ENCODE measurements at places on chromosomes 2 and 18.

DNA sequence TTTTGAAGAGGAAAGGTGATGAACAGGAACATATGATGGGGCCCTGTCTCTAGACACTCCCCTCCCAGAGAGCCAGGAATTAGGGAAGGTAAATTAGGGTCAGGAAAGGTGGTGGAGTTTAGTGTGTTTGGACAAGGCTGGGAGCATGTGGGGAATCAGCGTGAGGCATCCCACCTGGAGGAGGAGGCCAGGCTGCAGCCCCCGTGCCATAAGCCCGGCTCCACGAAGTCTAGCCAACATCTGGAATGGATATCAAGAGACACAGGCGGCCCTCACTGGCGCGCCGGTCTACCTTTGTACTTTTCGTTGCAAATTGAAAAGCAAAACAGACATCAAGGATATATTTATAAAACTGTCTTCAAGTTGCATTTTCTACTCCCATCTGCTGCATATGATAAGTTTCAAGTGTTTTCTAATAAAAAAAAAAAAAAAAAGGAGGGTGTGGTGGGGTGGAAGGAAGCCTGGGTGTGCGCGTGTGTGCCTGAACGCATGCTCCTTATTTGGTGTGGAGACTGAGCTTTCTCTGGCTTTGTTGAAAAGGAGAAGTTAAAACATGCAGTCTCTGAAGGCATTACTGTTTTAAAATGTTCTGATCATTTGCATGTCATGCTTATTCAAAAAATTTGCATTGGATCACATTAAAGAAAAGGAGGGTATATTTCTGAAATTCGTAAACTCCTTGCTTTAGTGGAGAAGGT lies 546.7 kb upstream of the ID2 start:
- DNase-seq, result no peak

- no peak for DNase-seq
Measured at GRCh38 chr18:74290794-74291471, 830 bp downstream of the CYB5A start.

DNA sequence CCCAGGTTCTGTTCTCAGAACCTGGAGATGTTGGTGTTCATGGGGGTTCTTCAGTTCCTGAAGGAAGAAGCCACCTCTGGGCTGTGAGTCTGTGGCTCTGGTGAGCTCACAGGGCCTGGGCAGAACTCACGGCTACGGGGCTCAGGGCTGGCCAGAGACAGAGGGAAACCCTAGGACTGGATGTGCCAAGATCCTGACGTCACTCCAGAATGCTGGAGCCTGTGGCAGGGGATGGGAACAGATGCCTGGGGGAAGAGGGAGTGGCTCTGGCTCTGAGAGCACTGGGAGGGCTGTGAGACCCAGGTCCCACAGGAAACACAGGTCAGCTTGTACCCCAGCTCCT lies at the start of gene OTOF:
Gene OTOF, minus strand, starts transcription at position 214 of the 343 bp plus-strand sequence.
- DNase-seq, result no peak

- DNase-seq, result no peak
Measured at GRCh38 chr2:105645031-105645937, 99.4 kb upstream of the NCK2 start.

- no peak for DNase-seq
Measured at GRCh38 chr2:99617811-99618210, 128.0 kb upstream of the REV1 start.

DNA sequence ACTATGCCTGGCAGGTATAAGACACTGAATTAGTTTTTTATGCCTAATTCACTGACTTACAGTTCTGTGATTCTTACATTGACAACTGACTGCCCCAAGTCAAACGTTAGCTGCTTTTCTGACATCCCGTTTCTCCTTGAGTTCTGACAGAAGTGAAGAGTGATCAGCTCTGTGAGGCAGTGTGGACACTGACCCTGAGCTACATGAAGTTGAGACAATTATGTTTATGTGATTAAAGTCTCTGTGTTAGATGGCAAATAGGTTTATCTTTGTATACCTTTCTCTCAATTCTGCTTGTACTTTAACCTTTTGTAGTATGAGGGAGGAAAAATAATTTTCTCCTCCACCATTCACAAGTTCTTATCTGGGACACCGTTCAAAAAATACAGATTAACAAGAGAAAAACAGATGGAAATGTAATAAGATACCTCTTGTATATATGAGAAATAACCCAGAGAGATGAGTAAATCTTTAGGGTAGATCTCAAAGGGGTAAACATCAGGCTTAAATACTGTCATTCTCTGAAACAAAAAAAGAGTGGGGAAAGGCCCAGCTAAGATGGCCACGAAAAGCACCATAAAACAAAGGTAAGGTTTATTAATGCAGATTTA lies 85.4 kb upstream of the B3GNT2 start:
- no peak for DNase-seq

DNA sequence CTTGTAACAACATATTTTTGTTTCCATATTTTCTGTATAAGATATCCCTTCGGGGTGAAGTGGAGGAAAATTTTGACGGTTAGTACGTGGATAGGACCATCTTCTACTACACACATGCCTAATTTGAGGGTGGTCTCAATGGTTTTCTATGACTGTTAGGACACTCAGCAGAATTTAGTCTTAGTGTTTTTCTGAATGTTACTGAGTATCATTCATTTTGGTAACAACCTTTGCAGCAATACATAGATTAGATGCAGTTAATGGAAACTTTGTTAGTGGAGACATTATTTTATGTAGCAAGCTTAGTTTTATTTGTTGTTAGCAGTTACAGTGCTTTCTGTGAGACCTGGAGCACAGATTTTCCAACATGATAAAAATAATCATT lies 1.6 kb downstream of the ITGAV start:
- DNase-seq, result no peak

GRCh38 chr2:40488101-40488601 lies 36.3 kb upstream of the SLC8A1 start:
- DNase-seq, result no peak
